NCI-H1092 treated with DMSO at 0.1 percent for 48 hours (cell line): ENCODE measurements at places on chromosomes 13 and 19.

GRCh38 chr19:52211926-52212571 is 22.2 kb downstream of the PPP2R1A start:
- DNase-seq, result no peak

DNA sequence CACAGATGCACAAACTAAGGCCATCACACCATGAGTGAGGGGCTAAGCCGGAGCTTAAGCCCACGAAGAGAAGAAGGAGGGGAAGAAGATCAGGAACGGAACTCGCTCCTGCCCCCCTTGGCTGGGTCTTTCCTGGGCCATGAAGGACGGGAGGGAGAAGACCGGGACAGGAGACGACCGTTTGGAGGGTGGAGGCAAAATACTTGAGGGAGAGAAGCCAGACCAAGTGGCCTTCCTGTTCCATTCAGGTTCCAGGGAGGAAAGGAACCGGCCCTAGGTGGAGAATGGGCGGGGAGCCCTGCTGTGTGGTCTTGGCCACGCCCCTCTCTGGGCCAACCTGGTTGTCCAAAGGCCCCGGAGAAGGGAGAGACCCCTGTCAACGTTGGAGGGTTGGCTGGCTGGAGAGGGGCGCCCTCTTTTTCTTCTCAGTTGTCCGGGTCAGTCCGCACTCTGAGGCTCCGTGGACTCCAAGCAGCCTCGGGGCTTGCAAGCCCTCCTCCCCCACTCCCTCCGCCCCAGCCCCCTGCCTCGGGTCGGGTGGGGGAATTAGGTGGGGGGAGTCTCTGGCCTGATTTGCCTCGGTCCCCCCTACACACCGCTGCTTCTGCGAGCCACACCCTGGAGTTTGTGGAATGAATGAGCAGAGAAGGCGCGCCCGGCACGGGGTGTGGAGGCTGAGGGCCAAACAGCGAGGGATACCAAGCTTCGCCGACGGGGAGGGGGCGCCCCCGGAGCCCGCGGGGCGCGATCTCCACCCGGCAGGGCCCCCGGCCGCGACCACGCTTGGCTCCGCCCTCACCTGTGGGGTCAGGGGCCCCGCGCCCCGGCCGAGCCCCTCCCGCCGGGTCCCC is 757 bp downstream of the FBN3 start:
- DNase-seq, result no peak

DNA sequence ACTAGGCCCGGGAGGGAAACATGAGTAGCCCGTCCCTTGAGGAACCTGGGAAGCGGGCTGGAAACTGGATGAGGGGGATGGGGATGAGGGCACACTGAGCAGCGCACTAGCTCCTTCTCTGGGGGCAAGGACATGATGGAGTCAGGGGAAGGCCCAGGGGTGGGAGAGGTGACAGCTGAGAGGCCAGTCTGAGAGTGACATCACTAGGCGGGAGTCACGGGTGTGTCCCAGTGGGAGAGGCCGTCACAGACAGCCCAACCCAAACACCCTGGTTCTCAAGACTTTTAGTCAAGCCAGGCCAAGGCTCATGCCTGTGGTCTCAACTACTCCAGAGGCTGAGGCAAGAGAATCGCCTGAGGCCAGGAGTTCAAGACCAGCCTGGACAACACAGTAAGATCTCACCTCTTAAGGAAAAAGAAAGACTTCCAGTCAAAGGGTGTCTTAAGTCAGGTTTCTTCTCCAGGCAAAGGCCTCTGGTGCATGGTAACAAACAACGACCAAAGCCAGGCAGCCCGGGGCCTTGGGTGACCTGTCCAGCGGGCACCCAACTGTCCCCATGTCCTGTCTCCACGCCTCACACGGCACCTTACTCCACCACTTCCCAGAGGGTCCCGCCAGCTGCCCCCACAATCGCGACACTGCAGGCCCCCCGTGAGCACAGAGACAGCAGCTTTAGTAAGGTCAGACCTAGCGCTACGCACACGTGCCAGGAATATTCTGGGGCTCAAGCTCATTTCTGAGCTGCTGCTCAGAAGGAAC is 25.5 kb upstream of the TIMM44 start:
- no peak for DNase-seq

- DNase-seq, result no peak
Observed at GRCh38 chr13:57409656-57410055, 221.9 kb upstream of the PCDH17 start.

- DNase-seq, result no peak
Observed at GRCh38 chr19:19064811-19065745, 1.3 kb downstream of the SLC25A42 start.

GRCh38 chr13:50729177-50729576 is 114.3 kb downstream of the DLEU7 start:
- DNase-seq, result no peak
